Gastrocnemius medialis (tissue), 4 donors: ENCODE measurements at places on chromosomes 5 and 9.
A peak's percentile ranks its signal among the peaks of the same experiment; 100 is the strongest.

- DNase-seq, result no peak
Measured at GRCh38 chr9:126499911-126500599, 113.7 kb upstream of the LMX1B start.

DNA sequence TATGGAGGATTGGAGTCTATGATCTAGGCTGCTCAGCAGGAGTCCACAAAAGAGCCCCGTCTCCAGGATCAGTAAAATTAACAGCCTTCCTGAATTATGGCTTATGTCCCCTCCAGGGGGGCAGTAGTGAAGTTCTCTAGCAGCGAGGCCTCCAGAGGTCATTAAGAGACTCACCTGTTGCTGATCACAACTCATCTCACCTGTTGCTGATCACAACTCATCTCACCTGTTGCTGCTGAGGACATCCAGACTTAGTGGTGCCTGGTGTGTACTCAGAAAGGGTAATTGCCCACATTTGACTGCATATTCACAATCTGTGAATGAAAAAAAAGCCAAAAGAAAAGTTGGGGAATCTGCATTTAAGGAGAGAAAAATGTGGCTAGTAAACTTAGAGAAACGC lies 129.5 kb downstream of the SMARCA2 start:
- no peak for DNase-seq

GRCh38 chr5:42655982-42656650 lies 100.5 kb upstream of the CCDC152 start:
- no peak for DNase-seq

- DNase-seq, result peak; percentile 37
Measured at GRCh38 chr9:123087359-123087888, 54.0 kb downstream of the GPR21 start.

DNA sequence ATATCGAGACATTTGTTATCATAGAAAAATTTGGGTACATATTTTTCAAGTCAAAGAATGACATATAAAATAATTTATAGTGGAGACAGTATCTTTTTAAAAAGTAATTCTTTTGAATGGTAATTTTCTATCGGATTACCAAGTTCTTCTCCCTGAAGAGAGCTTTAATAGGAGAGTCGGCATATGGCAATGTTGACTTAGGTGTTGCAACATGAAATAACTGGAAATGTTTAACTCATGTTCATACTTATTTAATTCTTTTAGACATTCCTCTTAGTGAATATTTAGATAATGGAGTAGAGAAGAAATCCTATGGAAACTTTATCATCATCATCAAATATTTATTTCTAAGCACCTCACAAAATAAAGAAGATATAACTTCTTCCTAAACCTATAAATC lies 118.2 kb upstream of the CTNND2 start:
- DNase-seq, result no peak

DNA sequence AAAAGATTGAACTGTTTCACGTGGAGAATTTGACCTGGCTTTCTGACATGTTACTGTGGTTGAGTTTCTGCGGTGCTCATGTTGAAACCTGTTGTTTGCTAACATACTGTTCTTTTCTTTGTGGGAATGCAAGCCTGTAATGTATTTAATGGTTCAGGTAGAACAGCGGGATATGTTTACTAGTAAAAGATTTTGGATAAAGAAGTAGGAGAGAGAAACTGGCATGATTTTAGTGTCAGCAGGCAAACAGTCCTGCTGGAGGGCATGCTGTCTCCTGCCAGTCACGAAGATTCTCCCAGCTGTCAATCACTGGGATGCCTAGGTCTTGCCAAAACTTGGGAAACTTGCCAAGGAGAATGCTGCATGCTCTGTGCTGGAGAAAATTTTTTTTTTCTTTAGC lies 263.5 kb downstream of the TAF11L14 start:
- DNase-seq, result no peak

DNA sequence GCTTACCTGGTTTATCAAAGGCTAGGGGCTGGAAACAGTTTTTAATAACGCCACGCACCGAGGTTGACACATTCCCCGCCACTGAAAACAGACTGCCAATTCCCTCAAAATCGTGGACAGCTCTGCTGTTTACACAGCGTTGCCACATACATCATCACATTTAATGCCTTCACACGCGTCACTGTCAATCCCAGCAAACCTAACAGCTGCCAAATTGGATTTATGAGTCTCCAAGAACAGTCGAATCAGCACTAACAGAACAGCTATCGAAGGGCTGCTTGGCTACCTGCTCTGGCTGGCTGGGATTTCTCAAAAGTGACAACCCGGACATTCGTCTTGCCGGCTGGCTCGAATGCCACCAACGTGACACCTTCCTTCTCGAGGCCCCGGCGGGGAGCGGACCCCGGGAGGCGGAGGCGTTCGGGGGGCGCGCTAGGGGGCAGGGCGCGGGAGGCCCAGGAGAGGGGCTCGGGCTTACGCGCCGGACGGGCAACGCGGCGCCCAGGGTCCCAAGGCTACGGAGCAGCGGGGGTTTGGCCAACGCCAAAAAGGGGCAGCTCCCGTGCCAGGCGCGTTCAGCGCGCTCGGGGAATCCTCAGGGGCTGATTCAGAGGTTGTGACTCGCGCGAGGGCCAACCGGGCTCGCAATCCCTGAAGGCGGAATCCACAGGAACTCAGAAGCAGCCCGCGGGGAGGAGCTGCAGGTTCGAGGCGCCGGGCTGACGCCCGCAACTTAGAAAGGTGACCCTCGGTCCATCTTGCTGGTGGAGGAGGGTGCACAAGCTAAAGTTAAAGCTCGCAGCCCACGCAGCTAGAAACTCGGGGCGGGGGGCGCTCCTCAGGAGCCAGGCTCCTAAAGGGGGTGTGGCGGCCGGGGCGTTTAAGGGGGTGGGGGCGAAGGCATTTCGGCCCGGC lies 1.2 kb downstream of the CDC14B start:
- peak; percentile 63 for DNase-seq

DNA sequence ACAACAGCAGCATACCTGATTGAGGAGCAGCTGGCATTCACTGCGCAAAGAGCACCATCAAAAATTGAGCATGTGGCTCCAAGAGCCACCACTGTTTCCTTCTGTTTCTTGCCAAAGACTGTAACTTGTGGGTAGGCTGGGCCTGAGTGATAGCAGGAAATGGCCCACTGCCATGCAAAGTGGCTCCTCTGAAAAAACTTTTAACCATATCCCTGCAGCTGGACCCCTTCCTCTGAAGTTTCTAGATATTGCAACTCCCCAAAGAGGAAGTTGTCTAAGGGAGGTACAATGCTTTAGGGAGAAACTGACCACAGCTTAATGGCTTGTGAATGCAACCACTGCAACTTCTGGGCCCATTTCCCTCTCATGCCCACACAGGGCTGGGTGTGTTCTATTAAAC lies 355.4 kb upstream of the PDE4D start:
- no peak for DNase-seq

- peak; percentile 47 for DNase-seq
Measured at GRCh38 chr9:109794361-109795012, 14.5 kb downstream of the PALM2AKAP2 start.

GRCh38 chr9:5443850-5444249 lies 6.1 kb upstream of the PLGRKT start:
- DNase-seq, result no peak

DNA sequence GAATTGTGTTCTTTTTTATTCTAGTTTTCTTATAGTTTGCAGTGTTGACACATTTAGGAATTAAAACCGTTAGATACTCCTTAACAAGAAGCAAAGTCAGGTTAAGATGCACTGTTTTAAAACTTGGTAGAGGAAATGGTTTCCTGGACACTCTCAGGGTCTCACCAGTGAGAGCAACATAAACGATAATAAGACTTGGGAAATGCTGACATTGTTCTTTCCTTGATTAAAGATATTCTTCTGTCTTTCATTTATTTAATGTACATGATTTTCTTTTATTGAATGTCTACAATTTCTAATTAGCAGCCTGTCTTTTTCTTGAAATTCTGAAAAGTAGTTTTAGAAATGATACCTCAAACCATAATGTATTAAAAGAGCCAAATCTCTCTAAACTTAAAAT lies 707.9 kb upstream of the CHD1 start:
- DNase-seq, result no peak

DNA sequence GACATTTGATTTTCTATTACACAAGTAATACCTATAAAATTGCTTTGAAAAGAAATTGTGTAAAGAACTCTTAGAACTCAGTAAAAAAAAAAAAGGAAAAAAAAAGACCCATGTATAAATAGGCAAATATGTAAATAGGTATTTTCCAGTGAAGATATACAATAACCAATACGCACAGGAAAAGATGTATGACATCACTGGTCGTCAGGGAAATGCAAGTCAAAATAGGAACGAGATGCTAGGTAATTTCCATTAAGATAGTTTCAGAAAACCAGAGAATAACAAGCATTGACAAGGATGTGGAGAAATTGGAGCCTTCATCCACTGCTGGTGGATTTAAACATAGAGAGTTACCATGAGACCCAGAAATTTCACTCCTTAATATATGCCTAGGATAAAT lies 708.8 kb downstream of the MTRR start:
- no peak for DNase-seq

DNA sequence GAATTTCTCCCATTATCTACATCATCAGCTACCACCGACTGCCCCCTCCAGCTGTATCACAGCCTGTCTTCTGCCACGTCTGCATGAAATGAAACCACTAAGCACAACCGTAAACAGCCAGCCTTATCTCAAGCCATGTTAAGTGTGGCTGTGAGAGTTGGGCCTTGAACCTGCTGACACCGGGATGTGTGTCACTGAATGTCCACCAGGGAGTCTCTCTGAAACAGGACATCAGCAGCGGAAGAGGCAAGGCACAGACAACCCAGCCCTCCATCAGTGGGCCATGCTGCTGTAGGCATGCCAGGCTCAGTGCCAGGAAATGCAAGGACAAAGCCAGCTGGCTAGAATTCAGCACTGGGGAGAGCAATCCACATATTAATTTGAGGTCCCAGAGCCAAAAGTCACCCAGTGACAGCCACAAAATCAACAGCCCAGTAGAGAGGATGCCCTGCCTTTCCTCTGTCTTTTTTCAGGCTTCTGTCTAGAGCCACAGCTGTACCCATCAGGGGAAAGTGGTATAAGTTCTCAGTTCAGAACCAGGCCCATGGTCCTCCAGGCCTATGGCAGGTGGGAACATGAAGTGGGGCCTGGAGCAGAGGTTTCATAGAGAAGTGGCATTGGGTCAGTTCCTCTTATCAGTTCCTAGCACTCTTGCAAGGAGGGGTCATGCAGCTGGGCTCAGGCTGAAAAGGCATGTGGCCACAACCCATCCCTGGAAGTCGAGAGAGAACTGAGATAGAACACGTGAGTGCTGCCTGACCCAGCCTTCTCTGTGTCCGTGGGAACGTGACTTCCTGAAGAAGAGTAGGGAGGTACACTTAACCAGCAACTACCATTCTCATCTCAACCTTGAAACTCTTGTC lies 199.4 kb downstream of the ESM1 start:
- peak; percentile 19 for DNase-seq

- DNase-seq, result no peak
Measured at GRCh38 chr5:153979028-153979783, 59.5 kb downstream of the FAM114A2 start.

- no peak for DNase-seq
Measured at GRCh38 chr9:135098400-135099105, 11.1 kb downstream of the OLFM1 start.

GRCh38 chr5:107951309-107951708 lies 280.6 kb upstream of the EFNA5 start:
- no peak for DNase-seq

GRCh38 chr5:14101922-14102321 lies 41.2 kb upstream of the TRIO start:
- no peak for DNase-seq

DNA sequence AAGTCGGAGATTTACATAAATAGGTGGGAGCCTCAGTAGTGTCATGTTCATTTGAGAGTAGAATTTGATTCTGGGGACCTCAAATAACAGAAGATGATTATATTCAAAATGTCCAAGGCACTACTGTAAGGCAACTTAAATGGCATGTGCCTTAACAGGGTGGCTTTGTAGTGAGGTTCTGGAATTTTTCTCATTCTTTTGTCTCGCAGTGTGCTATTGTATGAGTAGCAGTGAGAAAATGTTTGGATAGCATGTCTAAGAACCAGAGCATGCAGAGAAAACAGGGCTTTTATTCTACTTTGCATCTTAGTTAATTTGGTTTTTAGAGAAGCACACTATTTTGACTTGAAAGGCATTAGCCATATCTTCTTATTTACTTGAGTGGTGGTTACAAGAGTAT lies 25.0 kb downstream of the MAST4 start:
- no peak for DNase-seq

- DNase-seq, result peak; percentile 70
Measured at GRCh38 chr5:134554319-134555222, 29.1 kb downstream of the JADE2 start.

- peak; percentile 85 for DNase-seq
Measured at GRCh38 chr5:143245929-143246561, 157.4 kb downstream of the NR3C1 start.

- DNase-seq, result no peak
Measured at GRCh38 chr9:78806492-78807160, 509.7 kb downstream of the PSAT1 start.

- no peak for DNase-seq
Measured at GRCh38 chr5:76688836-76689235, 27.1 kb upstream of the F2R start.

DNA sequence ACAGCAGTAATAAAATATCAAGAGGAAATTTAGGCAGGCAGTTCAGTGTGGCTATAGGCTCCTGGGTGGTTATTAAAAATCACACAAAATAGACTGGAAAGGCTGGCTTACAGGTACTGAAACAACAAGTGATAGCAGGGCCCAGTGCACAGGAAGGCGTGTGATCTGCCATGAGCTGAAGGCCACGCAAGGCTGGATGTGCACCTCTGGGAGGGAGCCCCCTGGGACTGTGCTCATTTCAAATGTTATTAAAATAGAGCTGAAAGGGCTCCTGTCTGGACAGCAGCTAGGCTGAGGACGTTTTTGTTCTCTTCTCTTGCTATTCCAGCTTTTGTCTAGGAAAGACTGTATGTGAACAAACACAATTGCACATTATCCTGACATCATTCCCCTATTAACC lies 324.3 kb upstream of the RFX3 start:
- DNase-seq, result no peak

- DNase-seq, result peak; percentile 51
Measured at GRCh38 chr5:72480841-72481240, 26.4 kb downstream of the ZNF366 start.

DNA sequence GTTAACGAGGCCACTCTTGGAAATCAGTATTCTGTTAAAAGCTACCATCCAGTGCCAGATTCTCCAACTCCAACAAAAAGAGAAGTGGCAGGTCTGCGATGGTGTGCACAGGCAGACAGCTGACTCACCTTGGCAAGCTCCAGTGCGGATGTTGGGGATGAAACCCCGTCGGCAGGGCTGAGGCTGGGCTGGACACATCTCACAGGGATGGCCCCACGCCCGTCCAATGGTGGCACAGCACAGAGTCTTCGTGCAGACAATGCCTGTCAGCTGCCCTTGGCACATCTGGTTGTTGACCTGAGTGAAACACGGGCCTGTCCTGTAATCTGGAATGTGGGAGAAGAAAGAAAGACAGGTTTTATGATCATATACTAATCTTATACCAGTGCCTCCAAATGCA lies 73.4 kb downstream of the FBN2 start:
- DNase-seq, result no peak
